ENCODE measurements at places on chromosomes 13 and 19.
A peak's percentile ranks its signal among the peaks of the same experiment; 100 is the strongest.

DNA sequence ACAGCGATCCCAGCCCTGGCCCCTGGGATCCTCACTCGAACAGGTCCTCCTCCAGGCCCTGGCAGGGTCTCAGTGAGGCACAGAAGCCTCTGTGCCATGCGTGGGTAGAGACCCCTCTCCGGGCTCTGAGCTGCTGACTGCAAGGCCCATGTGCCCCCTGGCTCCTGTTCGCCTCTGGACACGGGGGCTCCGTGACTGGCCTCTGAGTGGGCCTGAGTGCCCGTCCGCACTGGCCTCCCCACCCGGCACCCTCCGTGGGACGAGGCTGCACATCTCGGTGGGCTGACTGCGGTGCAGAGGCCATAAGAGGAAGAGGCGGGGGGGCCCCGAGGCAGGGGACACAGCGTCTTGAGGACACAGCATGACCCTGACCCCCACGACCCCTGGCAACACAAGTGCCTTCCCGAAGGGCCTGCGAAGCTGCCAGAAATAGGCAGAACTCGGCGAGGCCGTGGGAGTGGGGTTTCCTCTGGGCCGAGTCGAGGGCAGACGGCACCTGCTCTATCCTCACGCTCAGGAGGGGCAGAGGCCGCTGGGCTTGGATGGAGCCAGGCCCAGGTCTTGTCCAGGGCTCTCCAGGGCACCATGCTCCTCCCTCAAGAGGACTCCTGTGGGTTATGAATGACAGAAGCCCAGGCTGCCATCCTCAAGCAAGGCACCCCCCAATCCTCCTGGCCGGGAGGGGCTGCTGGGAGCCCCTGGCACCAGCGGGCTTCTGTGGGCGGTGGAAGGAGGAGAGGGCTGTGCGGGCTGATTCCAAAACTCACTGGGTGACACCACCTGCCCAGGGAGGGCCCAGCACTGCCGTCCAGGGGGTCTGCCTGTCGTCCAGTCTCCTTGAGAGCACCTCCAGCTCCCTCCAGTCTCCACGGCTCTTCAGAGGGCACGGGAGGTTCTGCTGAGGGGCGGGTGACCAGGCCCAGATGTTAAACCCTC lies 52.6 kb downstream of the RASA3 start:
- DNase-seq: peak; percentile 43

- no peak for DNase-seq
Measured at GRCh38 chr19:55479451-55480230, 3.2 kb downstream of the ZNF628 start.

- no peak for DNase-seq
Measured at GRCh38 chr13:114046431-114046975, 72.6 kb upstream of the C13orf46 start.

GRCh38 chr13:43244481-43244880 lies 221.1 kb downstream of the DNAJC15 start:
- no peak for DNase-seq

GRCh38 chr19:22332924-22333323 lies 46.7 kb downstream of the ZNF729 start:
- no peak for DNase-seq

- no peak for DNase-seq
Measured at GRCh38 chr13:94710065-94710781, 2.1 kb downstream of the SOX21 start.

Measured in lower lobe of right lung (tissue), 2 donors.